Ascending aorta (tissue), 2 donors: ENCODE measurements at places on chromosomes 1 and 21.

- DNase-seq: no peak
Observed at GRCh38 chr1:216888731-216889130, 165.5 kb upstream of the ESRRG start.

GRCh38 chr1:179995576-179995975, 41.0 kb downstream of the CEP350 start:
- no peak for DNase-seq

GRCh38 chr1:203270448-203270847, 34.9 kb upstream of the BTG2 start:
- DNase-seq: no peak

- DNase-seq: no peak
Observed at GRCh38 chr1:161037661-161038522, 872 bp downstream of the TSTD1 start.
